ENCODE measurements at places on chromosomes 12 and 14. TPM values are rescaled to one million over a fixed set of nuclear protein-coding genes. Genes with fewer than 3 reads are reported as not detected.

METTL3 gene
- total RNA-seq, result 22.0 TPM

HOXC11 gene
- not detected for total RNA-seq

SVOP gene
- total RNA-seq, result not detected

KIAA0586 gene
- total RNA-seq, result 14.5 TPM

A2M gene
- 189 TPM for total RNA-seq

GZMB gene
- total RNA-seq, result not detected

GDF3 gene
- total RNA-seq, result not detected
